ENCODE measurements at places on chromosomes 2 and 18.

DNA sequence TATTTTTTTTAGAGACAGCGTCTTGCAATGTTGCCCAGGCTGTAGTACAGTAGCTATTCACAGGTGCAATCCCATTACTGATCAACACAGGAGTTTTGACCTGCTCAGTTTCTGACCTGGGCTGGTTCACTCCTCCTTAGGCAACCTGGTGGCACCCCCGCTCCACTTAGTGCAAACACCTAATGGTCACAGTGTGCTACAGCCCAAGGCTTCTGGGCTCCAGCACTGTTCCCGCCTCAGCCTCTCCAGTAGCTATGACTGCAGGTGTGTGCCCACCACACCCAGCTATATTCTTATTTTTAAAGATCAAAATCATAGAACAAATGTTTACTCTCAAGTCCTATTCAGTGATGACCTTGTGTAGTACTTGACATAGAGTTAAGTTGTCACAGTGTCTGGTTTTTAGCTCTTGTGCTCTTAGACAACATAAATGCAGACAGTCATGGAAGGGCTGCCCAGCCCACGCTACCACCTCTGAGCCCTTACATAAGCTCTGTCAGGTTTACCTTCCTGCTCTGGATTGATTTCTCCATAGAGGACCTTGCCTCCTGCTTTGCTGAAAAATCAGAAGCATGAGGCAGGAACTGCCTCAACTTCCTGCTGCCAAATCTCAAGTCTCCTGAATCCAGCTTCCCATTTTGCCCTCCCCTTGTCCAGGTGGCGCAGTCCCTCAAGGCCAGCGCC, 82.2 kb upstream of the SLC1A4 start:
- DNase-seq: no peak

DNA sequence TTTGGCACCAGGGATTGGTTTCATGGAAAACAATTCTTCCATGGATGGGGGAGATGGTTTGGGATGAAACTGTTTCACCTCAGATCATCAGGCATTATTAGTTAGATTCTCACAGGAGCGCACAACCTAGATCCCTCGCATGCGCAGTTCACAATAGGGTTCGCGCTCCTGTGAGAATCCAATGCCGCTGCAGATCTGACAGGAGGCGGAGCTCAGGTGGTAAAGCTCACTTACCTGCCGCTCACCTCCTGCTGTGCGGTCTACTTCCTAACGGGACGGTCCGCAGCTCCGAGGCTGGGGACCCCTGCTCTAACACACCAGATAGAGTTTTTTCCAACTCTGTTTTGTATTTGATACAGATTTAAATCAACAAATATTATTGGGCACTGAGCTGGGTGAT, 286.5 kb downstream of the MTX2 start:
- no peak for DNase-seq

GRCh38 chr18:12327510-12328178, 19.6 kb downstream of the TUBB6 start:
- DNase-seq: peak; percentile 56

GRCh38 chr2:112714836-112715631, 5.8 kb upstream of the NT5DC4 start:
- no peak for DNase-seq

DNA sequence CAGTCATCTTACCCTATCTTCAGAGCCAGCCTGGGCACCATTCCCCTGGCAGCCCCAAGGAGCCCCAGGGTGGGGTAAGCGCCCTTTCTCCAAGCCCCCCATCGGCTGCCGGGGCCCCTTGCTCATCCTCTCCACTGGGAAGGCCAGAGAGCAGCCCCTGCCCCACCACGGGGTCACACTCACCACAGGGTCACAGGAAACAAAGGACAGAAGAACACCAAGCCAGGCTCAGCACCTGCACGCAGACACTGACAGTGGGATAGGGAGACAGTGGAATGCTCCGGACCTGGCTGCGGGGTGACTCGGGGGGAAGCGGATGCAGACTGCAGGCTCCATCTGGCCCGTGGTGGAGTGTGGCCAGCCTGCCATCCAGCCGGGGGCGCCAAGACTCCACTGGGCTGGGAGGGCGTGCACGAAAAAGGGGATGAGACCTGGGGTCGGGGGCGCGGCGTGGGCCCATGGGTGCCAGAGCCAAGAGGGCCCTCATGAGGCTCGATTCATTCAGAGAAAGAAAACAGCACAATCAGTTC, 21.1 kb downstream of the HDAC4 start:
- no peak for DNase-seq

- DNase-seq: no peak
These were observed 58.0 kb upstream of the PEX13 start for GRCh38 chr2:60959501-60959900.

DNA sequence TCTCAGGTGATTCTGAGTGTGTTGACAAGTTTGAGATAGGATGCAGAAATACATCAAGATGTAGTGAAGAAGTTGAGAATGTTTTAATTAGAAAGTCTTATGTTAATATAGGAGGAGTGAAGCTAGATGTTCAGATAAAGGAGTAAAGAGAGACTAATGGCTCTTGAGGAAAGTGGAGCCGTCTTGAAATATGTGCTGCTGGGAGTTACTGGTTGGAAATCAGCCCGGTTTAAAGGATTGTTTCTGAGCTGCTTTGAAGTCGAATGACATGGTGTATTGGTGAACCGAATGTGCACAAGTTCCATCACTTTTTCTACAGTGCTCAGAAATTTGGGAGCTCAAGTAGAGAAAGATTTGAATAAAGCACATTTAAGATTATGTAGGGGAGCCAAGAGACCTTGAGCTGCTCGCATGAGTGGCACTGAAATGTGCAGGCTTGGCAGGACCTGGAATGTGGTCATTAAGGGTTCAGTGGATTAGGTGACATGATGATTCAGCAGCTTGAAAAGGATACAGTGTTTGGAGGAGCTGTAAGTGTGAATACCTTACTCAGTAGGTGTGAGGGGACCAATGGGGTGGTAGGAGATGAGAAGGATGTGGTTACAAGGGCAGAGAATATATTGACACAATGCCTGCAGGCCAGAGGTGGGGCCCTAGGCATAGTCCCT, 68.6 kb downstream of the CAB39 start:
- peak; percentile 83 for DNase-seq

DNA sequence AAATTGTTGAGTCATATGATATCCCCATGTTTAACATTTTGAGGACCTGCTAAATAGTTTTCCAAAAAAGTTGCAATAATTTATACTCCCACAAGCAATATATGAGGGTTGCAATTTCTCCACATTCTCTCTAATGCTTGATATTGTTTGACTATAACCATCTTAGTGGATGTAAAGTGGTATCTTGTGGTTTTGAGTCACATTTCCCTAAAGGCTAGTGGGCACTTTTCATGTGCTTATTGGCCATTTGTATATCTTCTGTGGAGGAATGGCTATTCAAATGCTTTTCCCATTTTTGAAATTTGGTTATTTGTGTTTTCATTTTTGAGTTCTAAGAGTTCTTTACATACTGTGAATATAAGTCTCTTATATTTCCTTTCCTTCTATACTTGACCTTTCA, 82.7 kb downstream of the SCG2 start:
- no peak for DNase-seq

DNA sequence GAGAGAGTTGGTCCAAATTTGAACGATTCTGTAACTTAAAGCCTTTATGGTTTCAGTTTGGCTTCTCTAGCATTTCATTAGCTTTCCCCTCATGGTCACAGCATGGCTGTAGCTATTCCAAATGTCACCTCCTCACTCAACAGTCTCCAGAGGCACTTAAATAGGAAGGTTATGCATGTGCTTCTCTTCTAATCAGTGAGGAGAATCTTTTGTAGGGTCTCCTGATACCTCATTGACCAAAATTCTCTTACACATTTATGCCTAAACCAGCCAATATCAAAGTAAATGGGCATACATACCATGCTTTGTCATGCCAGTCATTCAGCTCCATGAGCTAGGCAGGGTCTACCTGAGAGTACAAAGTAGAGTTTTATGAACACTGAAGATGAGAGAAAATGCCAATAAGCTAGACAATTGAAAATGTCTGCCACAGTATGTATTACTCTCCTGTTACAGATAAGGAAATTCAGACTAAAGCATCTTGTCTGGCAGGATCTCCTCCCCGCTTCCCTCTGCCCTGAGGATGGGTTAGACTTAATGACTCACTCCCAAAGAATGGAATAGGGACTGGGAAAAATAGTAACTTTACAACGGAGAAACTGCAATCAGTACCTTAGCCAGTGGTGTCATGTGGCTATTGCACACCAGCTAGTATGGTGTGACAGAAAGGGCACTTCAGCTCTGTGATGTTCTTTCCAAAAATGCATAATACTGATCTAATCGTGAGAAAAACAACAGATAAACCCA, 15.4 kb downstream of the DSG2 start:
- DNase-seq: no peak

GRCh38 chr18:48829443-48830149, 121.2 kb downstream of the SMAD7 start:
- no peak for DNase-seq

GRCh38 chr18:5868218-5868854, 27.0 kb downstream of the TMEM200C start:
- no peak for DNase-seq

DNA sequence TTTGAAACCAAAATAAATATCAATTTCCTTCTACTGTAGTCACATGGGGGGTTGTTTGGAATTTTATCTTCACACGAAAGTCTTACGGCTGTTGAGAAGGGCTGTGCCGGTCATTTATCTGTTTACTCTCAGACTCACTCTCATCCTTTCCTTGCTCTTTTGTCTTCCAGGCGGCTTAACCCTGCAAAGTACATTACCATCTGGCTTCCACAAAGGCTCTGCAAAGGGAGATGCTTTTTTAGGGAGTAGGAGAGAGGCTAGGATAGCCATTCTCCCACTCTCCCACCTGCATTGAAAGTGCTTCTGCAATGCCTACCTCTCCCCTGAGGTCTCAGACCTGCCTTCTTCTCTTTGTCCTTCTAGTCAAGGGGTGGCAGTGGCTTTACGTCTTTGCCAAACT, 247.6 kb downstream of the MEIS1 start:
- no peak for DNase-seq

DNA sequence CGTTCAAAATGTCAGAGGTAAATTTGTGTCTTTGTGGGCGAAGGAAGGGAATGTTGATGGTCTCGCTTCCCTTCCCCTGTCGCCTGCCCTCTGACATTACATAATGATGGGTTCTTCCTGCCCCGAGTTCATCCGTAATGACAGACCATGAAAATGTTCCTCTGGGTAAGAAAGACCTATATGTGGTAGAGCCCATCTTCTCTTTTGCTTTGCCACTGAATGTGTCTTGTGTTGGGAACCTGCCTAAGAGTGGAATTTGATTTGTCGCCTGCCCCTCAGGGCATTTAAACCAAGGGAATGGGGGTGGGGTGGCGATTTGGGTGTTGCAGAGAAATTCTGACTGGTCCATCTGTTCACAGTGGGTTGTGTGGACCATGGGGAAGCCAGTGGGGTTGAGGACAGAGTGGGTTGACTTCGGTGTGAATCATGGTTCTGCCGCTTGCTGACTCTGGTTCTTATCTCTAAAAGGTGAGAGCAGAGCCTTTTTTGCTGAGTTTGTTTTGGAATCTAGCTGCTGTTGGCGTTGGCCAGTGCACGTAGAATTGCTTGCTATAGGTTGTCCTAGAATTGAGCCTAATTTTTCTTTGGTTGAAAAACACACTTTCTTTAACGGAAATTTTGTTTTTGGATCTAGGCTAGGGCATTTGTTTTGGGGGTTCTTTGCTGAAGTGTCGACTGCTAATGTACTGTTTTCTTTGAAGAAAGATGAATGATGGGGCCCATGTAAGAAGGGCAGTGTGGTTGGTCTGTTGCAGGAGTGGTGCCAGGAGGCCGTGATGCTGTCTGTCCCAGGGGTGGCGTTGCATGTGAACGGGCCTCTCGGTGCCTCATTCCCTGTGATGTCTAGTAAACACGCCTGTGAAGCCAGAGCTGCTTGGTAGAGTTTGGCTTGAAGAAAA, 1.3 kb downstream of the INPP4A start:
- DNase-seq: peak; percentile 31

GRCh38 chr18:63236406-63236805, 83.2 kb downstream of the BCL2 start:
- DNase-seq: no peak

- DNase-seq: no peak
These were observed 18.4 kb upstream of the HPCAL1 start for GRCh38 chr2:10284108-10284870.

GRCh38 chr2:129585760-129586159, 393.7 kb upstream of the RAB6C start:
- DNase-seq: no peak

DNA sequence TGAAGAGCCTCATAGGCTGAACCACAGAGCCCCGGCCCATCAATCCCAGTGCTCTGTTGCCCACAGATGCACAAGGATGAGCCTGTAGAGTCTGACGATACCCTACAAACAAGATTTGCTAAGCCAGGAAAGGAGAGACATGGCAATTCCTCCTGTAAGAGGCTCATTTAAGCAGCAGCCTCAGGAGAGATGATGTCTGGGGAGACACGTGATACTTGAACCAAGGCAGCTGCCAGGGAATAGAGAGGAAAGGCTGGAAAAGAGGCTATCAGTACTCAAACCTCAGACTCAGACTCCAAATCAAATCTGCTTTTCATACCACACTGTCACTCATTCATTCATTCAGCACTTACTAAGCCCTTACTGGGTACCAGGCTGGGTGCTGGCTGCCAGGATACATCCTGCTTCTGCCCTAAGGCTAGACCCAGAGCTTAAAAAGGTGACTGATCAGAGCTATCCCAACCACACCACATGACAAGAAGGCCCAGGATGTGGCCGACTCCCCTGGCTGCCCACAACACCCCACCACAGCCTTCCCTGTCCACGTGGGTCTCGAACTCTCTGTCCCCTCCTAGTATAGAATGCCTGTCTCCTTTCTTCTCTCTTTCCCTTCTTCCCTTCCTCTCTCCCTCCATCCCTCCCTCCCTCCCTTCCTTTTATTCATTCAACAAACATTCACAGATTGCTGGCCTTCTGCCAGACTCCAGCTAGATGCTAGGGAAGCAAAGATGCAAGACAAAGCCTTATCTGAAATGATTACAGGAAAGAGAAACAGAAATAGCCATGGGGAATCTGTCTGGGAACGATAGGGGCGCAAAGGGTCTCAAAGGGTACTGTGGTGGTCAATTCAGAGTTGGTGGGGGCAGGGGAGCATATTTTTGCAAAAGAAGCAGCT, 23.4 kb upstream of the KCNK3 start:
- DNase-seq: no peak

DNA sequence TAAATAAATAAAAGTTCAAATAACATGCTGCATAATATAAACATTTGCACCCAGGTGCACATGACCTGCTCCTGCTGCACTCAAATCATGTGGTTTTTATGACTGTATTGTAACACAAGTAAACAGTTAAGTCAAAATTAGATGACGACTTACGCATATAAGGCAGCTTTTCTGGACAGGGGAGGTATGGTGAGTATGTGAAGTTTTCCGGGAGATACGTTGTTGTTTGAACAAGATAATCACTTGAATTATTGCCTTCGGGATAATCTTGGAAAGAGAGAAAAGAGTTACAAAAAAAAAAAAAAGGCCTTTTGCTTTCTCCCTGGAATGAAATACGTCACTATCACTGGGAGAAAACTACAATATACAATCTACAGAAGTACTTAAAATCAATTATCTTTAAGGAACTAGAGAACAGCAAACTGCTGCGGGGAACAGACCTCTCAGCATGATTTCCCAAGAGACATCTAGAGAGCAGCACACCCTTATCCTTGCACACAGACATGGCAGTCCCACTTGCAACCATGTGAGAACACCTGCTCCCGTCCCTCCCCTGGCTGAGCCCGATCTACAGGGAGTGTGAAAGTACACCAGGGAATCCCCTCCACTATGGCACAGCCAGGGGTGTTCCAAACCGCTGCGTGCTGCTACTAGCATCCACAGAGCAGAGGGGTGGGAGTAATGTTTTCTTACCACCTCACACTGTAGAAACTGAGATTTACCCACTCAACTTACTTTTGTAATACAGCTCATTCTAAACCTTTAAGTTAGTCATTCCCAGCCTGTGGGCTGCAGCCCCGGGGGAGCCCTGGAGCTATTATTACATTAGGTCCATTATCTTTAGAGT, 26.3 kb downstream of the B4GALT6 start:
- DNase-seq: no peak
